ENCODE measurements at places on chromosomes 1 and 21.
A peak's percentile ranks its signal among the peaks of the same experiment; 100 is the strongest.

GRCh38 chr1:233245191-233245765, 50.2 kb downstream of the PCNX2 start:
- DNase-seq = no peak

DNA sequence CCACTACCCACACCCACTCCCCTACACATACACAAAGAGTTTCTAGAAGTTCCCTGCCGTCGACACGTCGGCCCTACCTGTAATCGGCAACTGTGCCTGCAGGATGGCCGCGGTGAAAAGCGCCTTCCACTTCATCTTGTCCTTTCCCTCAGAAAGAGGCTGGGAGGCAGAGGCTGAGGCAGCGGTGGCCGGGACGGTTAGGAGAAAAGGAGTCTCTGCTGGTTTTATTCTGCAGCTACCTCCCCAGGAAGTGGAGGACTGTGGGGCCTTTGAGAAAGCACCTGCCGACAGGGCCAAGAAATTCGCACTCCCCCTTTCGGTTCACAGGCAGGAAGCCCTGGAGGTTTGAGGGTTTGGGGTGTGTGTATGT, at the start of gene CD247:
CD247 (minus strand) TSS at position 199 of the 370 bp plus-strand sequence; CDS start at position 135, 64 bp downstream.
- DNase-seq = no peak

DNA sequence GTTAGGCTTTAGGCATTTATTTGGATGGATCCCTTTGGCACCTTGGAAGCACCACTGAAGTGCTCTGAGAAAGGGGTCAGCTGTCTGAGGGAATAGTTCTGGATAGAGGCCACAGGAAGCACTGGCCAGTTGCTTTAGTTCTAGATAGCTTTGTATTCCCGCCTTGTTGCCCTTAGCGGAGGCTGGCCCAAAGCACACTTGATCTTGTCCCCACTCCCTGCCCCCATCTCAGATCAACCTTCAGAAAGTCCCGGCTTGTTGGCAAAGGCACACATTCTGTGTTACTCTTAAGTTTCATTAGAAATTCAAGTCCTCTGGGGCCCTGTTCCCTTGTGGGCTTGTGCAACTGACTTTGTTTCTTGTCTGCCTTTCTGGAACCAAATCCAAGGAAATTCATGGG, 15.2 kb upstream of the NBL1 start:
- no peak for DNase-seq

DNA sequence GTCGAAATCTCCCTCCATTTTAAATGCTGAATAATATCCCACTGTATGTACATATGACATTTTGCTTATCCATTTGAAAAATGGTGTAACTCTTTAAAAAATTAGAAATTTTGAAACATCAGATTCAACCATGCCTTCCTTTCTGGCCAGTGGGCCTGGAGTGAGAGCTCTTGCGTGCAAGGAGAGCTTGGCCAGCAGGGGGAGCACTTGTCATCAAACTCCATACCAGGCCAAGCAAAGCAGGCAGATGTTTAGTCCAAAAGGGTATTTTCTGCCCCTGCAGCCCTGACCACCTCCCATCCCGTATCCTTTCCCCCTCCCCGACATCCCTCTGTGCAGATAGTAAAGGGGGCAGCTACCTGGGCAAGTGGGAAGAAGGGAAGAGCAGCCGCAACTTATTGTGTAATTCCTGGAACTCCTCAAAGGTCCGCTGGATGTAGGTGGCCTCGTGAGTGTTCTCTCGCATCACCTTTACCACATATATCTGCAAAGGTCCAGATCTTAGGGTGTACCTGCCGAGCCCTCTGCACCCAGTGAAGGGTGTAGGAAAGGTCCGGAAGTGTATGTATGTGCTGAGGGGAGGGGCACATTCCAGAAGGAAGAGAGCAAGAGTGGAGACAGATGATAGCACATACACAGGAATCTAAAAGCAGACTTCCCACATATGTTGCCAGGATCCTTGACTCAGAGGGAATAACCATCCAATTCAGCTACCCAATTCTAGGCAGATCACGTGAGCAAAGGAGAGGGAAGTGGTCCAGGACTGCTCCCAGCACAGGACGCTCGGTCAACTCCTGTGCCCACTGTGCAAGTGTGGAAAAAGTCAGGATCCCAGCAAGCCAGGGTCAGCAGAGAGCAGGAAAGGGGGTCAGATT, 19.9 kb upstream of the PPP1R15B start:
- peak; percentile 89 for DNase-seq

DNA sequence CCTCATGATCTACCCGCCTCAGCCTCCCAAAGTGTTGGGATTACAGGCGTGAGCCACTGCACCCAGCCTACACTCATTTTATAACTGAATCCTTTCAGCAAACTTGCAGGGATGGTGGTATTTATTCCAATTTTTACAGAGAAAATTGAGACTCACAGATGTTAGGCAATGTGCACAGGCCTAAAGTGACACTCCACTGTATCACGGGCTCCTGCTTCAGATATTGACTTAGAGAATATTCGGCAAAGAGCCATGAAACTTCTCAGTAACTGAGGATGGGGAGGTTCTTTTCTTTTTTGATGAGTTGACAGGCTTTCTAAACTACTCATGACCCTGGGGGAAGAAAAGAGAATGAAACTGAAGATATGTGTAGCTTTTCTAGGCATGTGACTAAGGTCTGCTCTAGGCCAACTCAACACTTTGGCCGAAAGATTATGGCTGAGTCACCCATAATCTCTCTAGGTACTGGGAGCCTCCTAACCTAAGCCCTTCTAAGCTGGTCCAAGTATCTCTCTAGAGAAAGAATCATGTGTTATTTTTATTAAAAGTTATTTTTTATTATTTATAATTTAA, 19.9 kb upstream of the PTCH2 start:
- no peak for DNase-seq

- no peak for DNase-seq
Observed at GRCh38 chr21:33546086-33546485, 3.2 kb downstream of the SON start.

GRCh38 chr1:9767964-9768668, 55.6 kb downstream of the CLSTN1 start:
- DNase-seq = peak; percentile 49

GRCh38 chr1:109133815-109134214, 19.9 kb downstream of the ELAPOR1 start:
- DNase-seq = no peak

GRCh38 chr1:88773540-88774150, 89.6 kb downstream of the PKN2 start:
- peak; percentile 51 for DNase-seq

DNA sequence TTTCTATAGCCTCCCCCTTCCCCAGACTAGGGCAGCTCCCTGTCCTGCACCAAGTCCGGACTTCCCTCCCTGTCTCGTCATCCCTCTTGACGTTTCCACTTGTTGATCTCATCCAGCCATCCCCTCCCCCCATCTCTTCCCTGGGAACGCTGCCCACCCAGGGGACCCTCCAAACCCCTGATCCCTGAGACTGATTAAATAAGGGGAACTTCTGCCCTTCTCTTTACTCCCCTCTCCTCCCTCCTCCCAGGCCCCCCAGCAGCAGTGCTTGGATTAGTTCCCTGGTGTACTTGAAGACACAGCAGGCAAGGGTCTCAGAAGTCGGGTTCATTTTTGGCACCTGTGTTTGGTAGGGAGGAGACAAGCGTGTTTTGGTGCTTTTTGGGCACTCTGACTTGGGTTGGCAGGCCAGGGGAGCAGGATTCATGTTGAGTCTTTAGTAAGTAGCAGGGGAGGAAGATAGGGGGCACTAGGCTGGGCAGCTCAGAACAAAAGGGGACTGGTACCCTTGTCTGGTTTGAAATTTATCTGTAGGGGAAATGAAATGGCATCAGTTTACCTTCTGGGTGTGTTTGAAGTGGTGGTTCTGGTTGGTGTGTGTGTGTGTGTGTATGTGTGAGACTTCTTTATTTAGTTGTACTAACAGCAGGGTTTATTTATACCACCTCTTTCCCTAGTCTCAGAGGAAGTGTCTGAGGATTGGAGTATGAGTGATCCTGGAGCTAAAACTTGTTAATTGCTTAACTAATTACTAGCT, 11.1 kb downstream of the VANGL2 start:
- DNase-seq = no peak

DNA sequence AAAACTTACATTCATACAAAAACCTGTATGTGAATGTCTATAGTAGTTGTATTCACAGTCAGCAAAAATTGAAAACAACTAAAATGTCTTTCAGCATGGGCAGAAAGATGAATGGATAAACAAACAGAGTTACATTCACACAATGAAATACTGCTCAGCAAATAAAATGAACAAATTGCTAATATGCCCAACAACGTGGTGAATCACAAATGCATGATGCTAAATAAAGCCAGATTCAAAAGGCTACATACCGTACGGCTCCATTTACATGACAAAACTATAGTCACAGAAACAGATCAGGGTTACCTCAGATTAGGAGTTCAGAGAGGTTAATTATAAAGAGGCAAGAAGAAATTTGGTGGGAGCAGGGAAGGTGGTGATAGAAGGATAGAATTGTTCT, 100.7 kb upstream of the KCTD3 start:
- DNase-seq = no peak

GRCh38 chr21:25081096-25081495, 526.2 kb downstream of the MRPL39 start:
- DNase-seq = no peak

- no peak for DNase-seq
Observed at GRCh38 chr1:192003295-192004077, 154.8 kb upstream of the RGS18 start.

- no peak for DNase-seq
Observed at GRCh38 chr21:44295646-44296045, 4.2 kb upstream of the PFKL start.

Data from DMS53 (cell line).